Activated CD4-positive, CD25-positive, alpha-beta regulatory T cell treated with anti-CD3 and anti-CD28 coated beads, Interleukin-2, amount 50 U/mL, for 16 hours (primary cell): ENCODE measurements at places on chromosomes 4 and X.

- no peak for DNase-seq
Measured at GRCh38 chr4:123848606-123849005, 452.0 kb downstream of the SPRY1 start.

GRCh38 chr4:110617646-110618580 lies 5.0 kb downstream of the PITX2 start:
- no peak for DNase-seq

DNA sequence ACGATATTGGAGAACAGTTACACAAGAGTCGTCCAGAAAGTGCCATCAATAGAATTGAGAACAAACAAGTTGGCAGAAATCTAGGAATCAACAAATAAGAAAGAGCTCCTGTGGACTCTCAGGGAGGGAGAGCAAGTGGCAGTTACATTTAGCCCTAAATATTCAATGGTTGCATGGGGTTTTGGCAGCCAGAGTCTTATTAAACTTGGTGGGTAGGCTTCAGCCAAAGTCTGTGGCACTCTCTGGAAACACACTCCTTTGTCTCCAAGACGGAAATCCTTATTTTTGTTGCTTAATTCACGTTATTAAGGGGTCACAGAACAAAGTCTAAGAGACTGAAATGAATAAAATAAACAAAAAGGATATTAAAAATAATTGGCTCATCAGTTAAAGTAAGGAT lies 742.2 kb upstream of the ATOH1 start:
- DNase-seq: no peak

- DNase-seq: no peak
Measured at GRCh38 chr4:145277011-145277410, 96.6 kb upstream of the OTUD4 start.

DNA sequence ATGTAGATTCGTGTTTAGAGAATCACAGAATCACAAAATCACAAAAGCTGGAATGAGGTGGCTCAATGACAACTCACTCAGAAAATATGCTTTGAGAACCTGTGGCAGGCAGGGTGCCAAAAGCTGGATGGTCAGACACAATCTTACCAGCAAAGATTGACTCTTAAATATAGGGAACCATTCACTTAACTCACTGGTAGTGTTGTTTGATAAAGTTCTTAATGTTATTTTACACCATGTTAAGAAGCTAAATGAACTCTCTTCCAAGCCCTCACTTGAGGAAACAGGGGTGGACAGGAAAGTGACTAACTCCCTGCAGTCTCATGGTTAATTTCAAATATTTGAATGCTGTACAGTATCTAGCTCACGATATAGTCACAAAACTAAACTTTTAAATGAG lies 5.7 kb upstream of the SCOC start:
- DNase-seq: no peak

GRCh38 chr4:15378062-15378461 lies 49.8 kb upstream of the C1QTNF7 start:
- no peak for DNase-seq

- DNase-seq: no peak
Measured at GRCh38 chr4:13541176-13541604, 3.1 kb downstream of the NKX3-2 start.

- DNase-seq: no peak
Measured at GRCh38 chrX:9681422-9681821, 84.2 kb downstream of the GPR143 start.

- no peak for DNase-seq
Measured at GRCh38 chr4:56892691-56893090, 15.0 kb upstream of the REST start.

GRCh38 chr4:148618856-148619255 lies 176.6 kb upstream of the NR3C2 start:
- no peak for DNase-seq

GRCh38 chr4:141057582-141057981 lies 75.7 kb downstream of the RNF150 start:
- no peak for DNase-seq

- no peak for DNase-seq
Measured at GRCh38 chr4:108359130-108359985, 190.6 kb upstream of the LEF1 start.

GRCh38 chrX:124975456-124975855 lies 344.2 kb upstream of the TEX13C start:
- DNase-seq: no peak

DNA sequence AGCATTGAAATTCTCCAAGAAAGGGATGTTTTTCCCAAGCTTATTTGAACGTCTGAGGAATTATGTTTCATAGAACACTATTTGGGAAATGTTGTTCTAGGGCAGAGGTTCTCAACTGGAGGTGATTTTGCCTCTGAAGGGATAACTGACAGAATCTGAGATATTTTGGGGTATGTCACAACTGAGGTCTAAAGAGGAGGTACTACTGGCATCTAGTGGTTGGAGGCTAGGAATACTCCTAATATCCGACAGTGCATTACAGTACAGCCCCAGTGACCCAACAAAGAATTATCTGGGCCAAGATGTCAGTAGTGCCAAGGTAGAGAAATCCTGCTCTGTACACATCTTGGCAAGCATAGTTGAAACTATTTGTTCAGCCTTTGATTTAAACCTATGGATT lies 6.4 kb downstream of the HSPA4L start:
- no peak for DNase-seq

DNA sequence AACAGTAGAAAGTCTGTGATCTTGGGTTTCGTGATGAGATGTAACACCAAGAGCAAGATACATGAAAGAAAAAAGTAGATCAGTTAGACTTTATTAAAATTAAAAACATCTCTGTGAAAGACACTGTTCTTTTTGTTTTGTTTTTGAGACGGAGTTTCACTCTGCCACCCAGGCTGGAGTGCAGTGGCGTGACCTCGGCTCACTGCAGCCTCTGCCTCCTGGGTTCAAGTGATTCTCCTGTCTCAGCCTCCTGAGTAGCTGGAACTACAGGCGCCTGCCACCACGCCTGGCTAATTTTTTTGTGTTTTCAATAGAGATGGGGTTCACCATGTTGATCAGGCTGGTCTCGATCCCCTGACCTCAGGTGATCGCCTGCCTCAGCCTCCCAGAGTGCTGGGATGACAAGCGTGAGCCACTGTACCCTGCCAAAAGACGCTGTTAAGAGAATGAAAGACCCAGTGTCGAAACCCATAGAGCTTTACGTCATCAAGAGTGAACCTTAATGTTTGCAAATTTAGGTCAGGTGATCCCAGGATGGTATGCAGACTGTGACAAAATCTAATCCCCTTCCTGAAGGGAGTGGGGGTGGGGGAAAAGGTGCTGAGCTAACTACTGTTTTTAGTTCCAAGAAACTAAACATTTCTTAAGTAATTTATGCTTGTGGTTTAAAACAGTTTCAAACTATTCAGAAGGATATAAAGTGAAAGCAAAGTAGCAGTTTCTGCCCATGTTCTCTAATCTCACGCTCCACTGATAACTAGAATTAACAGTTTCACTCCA lies 8.0 kb downstream of the OFD1 start:
- DNase-seq: peak; percentile 10

GRCh38 chr4:125626946-125627345 lies 312.2 kb downstream of the FAT4 start:
- DNase-seq: no peak

- no peak for DNase-seq
Measured at GRCh38 chr4:8842614-8843013, 29.0 kb downstream of the HMX1 start.

- no peak for DNase-seq
Measured at GRCh38 chrX:31021537-31021936, 50.3 kb downstream of the FTHL17 start.

GRCh38 chr4:106430797-106431196 lies 62.2 kb upstream of the GIMD1 start:
- DNase-seq: no peak

DNA sequence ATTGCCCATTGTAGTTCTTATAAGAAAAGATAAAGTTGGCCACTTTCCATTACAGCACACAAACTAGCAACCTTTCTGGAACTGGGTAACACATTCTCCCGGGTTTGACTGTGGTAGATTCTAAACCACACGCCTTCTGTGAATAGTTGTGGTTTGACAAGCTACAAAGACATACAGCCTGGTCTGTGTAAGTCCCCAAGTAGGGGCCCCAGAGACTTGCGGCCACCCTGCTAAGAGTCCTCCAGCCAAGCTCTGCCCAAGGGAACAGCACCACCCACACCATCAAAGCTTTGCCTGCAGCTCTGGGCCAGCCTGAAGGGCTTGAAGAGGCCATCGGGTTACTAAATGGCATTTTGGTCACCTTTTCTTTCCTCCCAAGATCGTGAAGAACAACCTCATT lies 203.4 kb downstream of the MAML3 start:
- no peak for DNase-seq

DNA sequence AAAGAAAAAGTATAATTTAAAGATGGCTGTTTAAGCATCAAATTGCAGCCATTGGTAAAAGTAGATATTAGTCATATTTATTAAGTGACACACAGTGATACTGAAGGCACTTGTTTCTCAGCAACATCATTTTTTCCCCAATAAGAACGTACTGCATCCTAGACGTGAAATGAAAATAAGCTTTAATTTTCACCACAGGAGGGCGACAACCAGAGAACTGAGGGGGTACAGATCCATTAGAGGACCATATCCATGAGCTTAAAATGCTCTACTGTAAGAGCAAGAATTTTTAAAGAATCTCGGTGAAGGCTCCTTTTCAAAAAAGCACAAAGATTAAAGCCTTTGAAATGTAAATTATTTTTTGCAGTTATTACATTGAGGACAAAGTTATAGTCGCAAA lies 33.4 kb downstream of the FRG1 start:
- no peak for DNase-seq

DNA sequence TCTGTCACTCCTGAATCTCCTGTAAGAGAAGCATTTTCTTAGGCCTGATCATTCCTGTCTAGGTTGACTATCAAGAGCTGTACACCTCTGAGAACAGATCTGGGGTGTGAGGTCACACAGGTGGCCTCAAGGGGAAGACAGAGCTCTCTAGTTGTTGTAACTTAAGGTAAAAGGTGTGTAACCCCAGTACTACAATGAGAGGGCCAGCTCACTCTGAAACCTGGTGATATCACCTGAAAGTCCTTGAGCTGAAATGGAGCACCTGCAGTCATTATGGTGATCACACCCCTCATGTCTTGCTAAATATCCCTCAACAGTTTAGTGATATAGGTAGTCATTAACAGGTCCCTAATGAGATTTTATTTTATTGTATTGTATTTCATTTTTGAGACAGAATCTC lies 8.8 kb upstream of the FAM9C start:
- no peak for DNase-seq

DNA sequence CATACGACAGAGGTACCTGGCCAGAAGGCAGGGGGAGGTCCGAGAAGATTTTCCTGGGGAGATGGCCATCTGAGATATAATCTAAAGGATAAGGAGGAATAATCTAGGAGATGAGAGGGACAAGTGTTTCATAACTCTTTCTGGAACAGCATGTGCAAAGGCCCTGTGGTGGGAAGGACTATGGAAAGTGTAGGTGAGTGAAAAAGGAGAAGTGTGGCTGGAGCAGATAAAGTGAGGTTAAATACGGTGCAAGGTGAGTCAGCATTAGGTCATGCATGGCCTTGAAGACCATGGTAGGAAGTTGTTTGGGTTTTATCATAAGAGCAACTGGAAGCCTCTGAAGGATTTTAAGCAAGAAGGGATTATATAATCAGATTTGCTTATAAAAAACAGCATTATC lies 34.6 kb upstream of the MTM1 start:
- DNase-seq: no peak

DNA sequence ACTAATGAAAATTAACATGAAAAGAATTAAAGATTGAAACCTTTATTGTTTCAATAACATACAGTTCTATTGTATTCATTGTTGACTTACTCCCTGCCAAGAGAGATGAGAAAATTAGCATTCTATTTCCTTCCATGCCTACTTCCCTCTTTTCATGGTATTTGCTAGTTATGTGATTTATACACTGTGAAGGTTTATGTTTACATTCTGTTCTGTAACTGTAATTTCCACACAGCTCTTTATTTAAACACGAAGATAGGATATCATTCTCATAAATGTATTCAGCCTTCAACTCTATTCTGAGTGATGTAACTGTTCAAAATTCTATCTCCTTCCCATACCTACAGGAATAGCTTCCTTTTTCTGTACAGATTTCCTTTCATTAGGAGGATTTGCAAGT lies 6.6 kb downstream of the CCDC110 start:
- no peak for DNase-seq

DNA sequence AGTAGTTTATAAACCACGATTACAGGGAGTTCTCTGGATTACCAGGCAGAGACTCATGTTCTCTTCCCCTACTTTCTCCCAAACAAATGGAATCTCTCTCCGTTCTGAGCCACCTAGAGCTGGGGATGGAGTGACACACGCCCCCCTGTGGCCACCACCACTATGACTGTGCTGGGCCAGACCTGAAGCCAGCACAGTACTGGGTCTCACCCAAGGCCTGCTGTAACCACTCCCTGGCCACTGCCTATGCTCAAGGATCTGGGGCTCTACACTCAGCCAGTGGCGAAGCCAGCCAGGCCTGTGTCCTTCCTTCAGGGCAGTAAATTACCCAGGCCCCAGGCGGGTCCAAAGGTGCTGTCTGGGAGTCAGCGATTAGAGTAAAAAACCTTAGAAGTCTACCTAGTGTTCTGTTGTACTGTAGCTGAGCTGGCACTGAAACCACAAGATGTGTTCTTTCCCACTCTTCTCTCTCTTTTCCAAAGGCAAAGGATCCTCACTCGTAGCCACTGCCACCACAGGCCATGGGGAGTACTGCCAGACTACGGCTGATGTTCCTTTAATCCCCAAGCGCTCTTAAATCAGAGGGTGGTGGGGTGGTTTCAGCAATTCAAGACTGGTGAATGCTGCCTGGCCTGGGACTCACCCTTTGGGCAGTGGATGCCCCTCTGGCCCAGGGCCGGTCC lies 412.2 kb upstream of the ARX start:
- no peak for DNase-seq

DNA sequence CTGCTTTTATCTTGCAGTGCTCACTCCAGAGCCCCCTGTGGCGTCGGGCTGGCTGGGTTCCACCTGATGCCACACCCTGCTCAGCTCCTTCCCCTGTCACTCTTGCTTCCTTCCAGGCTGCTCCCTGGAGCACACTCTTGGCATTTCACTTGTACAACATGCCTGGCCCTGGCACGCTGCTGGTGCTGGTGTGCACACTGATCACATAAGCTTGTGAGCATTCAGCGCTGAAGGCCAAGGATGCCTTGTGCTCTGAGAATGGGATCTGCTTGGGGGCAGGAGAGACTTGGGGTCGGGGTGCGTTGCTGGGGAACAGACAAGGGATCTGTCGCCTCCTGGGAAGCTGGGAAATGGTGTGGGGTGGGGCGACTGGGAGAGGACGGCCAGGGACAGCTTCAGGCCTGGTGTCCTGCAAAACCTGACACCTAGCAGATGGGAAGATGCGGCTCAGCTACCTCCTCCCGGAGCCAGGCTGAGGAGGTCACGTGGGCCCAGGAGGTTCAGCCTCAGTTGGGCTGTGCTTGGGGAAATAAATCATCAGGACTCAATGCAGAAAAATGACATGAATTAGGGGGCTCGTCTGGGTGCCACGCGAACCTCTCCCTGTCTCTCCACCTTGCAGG lies 108.5 kb downstream of the PHKA2 start:
- no peak for DNase-seq

DNA sequence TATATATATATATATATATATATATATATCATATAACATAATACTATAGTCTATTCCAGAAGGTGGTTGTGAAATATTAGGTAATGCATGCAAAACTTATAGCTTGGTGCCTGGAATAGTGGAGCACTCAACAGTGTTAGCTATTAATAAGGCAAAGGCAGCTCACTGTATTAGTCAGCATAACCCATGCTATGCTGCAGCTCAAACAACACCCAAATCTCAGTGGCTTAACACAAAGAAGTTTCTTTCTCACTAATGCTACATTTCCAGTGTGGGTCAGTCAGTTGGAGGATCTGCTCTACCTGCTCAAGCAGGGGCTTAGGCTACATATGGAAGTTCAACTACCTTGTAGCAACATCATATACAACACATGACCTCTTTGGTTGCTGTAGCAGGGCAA lies 5.2 kb upstream of the RPGR start:
- DNase-seq: no peak
